ENCODE measurements at places on chromosomes 12 and 14. TPM values are rescaled to one million over a fixed set of nuclear protein-coding genes. Genes with fewer than 3 reads are reported as not detected.

- H3K27ac ChIP-seq: peak overlapping the region; percentile 58
- H3K4me3 ChIP-seq: no peak overlapping the region
- H3K27me3 ChIP-seq: no peaks in the 10 kb centered on the region
- H3K4me1 ChIP-seq: peaks cover 25% of the 10 kb centered on the region
- H3K36me3 ChIP-seq: no peaks in the 10 kb centered on the region
Observed at GRCh38 chr14:68729556-68729955, 63.3 kb downstream of the ZFP36L1 start.

GRCh38 chr14:65794674-65795279, 382.2 kb downstream of the FUT8 start:
- H3K36me3 ChIP-seq: no peaks in the 10 kb centered on the region
- DNase-seq: no peak
- H3K27ac ChIP-seq: no peak overlapping the region
- H3K4me1 ChIP-seq: no peaks in the 10 kb centered on the region

DNA sequence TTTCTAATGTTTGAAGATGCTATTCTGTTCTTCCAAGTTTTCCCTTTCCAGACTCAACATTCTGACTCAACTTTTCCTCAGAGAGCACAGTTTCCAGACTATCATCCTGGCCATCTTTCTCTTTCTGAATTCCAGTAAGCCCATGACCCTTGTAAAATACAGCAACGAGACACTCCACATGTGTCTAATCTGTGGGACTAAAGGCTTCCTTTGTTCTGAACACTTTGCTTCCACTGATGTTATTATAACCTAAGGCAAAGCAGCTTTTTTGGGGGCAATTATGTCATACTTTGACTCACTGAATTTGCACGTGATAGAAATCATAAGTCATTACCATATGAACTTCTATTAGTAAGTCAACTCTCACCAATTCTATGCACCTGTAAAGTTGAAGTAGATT, 6.3 kb upstream of the ART4 start:
- DNase-seq: no peak
- no peaks in the 10 kb centered on the region for H3K27me3 ChIP-seq
- no peak overlapping the region for H3K4me3 ChIP-seq
- H3K27ac ChIP-seq: no peak overlapping the region

GRCh38 chr14:101819251-101819990, 57.9 kb downstream of the PPP2R5C start:
- H3K4me3 ChIP-seq: no peak overlapping the region
- no peaks in the 10 kb centered on the region for H3K36me3 ChIP-seq
- no peak for DNase-seq
- H3K27ac ChIP-seq: no peak overlapping the region

DNA sequence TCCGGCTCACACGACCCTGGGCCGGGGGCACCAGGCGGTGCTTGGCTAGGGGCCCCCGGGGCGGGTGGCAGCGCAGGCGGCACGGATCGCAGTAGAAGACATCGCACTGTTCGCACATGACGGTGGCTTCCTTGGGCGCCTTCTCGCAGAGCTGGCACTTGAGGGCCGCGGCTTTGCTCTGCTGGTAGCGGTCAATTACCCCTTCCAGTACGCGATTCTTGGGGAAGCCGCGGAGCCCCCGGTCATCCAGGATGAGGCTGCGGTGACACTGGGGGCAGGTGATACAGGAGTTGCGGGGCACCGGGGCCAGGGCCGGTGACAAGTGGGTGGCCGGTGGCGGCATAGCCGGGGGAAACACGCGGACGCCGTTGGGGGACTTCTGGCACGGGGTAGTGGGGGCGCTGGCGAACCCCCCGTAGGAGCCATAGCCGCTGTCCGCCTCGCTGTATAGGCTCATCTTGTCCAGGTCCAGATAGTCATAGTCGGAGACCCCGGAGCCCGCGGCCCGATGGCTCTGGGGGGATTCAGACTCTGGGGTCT, 553 bp downstream of the TRIM9 start:
- H3K27ac ChIP-seq: peak overlapping the region; percentile 68
- no peaks in the 10 kb centered on the region for H3K27me3 ChIP-seq
- no peak for DNase-seq
- peak overlapping the region; percentile 60 for H3K4me3 ChIP-seq
- no peaks in the 10 kb centered on the region for H3K36me3 ChIP-seq
- no peaks in the 10 kb centered on the region for H3K4me1 ChIP-seq

Gene AQP6
- not detected for total RNA-seq
